ENCODE measurements at places on chromosomes 11 and 22. TPM values are rescaled to one million over a fixed set of nuclear protein-coding genes. Genes with fewer than 3 reads are reported as not detected.

The MUC6 gene
- total RNA-seq = not detected

The CEND1 gene
- 0.89 TPM for total RNA-seq

The GAL3ST3 gene
- not detected for total RNA-seq

The MOB2 gene
- total RNA-seq = 15.5 TPM

The PRODH gene
- not detected for total RNA-seq

The FREY1 gene
- total RNA-seq = 1.1 TPM

The PRAME gene
- not detected for total RNA-seq

The HSPB2 gene
- 0.14 TPM for total RNA-seq

The SLC5A1 gene
- total RNA-seq = not detected

The MRGPRE gene
- total RNA-seq = not detected

The APOL1 gene
- 29.1 TPM for total RNA-seq

The CREB3L1 gene
- total RNA-seq = 82.1 TPM

The MYBPC3 gene
- total RNA-seq = not detected

The RNF121 gene
- 53.7 TPM for total RNA-seq

The LYVE1 gene
- not detected for total RNA-seq

The TIMP3 gene
- 876 TPM for total RNA-seq

The GGTLC2 gene
- not detected for total RNA-seq

The PSMA1 gene
- total RNA-seq = 153 TPM

The FBLN1 gene
- total RNA-seq = 80.2 TPM

The PLAAT5 gene
- not detected for total RNA-seq

The ACTN3 gene
- 0.09 TPM for total RNA-seq

The NCF4 gene
- total RNA-seq = not detected

The SCUBE1 gene
- not detected for total RNA-seq

The PEX16 gene
- 17.9 TPM for total RNA-seq

The SLC22A6 gene
- not detected for total RNA-seq

The SLC35E4 gene
- 8.9 TPM for total RNA-seq

The C22orf15 gene
- 3.3 TPM for total RNA-seq

The CCDC15 gene
- total RNA-seq = 1.9 TPM

The C11orf87 gene
- total RNA-seq = under 0.01 TPM

The YPEL1 gene
- 0.37 TPM for total RNA-seq
